ENCODE measurements at places on chromosomes 3 and 15.

- no peak for DNase-seq
These were observed 23.4 kb downstream of the STAC start for GRCh38 chr3:36403661-36404060.

DNA sequence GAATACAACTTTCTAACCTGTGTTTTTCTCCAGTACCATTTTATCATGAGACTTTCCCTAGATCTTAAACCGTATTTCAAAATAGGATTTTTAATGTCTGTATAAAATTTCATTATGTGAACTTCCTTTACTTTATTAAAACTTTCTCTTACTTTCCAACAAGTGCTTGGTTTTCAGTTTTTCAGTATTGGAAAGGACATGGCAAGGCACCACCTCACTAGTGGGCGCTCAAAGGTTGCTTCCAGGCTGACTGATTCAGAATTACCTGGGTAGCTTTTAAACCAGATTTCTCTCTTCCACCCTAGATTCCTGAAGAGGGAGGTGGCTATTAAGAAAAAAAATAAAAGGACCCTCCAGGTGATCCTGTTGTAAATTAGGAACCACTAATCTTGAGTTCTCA, 236.6 kb downstream of the SOX2 start:
- DNase-seq: no peak

DNA sequence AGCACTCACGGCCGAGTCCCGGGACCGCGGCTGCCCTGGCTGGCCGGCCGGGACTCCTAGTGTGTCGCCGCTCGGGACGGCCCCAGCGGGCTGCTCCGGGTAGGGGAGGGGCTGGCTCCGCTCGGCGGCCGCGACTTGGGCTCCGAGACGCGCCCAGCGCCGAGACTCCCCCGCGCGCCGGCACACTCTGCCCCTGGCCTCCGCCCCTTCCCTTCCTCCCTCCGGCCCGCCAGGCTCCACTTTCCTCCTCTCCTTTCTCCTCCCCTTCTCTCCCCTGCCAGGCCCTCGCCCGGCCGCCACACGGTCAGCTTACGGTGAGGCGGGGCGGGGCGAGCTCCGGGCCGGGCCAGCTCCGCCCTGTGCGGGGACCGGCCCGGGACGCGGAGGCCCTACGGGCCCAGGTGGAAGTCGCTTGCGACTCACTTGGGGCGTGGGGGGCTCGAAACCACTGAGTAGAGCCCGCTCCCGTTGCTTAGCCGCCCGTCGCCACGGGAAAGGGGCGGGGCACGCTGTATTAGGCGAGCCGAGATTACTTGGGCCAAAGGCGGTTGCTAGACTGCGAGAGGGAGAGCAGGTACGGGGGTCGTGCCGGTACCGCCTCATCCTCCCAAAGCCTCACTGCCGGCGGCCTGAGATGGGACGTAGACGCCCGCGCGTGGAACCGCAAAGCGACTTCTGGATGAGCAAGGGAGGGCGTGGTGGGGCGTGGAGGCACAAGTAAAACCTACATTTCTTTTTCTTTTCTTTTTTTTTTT, at the start of gene ITGB5:
Gene ITGB5, minus strand, starts transcription at position 189 of the 755 bp plus-strand sequence. CDS start 365 bp downstream, outside the sequence.
- DNase-seq: peak; percentile 61

DNA sequence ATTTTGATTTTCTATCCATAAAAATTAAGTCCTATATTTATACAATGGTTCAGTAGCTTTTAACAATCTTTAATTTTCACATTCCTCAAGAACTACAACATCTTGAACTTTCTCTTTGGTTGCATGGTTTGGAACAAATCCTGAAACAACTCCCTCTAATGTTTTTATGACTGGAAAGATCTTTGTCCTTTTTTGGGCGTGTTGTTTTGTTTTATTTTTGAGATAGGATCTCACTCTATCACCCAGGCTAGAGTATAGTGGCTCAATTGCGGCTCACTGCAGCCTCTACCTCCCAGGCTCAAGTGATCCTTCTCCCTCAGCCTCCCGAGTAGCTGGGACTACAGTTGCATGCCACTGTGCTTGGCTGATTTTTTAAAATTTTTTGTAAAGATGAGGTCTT, 4.0 kb downstream of the STX19 start:
- DNase-seq: no peak

- DNase-seq: no peak
These were observed 66.2 kb downstream of the THRB start for GRCh38 chr3:24428481-24428880.

GRCh38 chr3:154904328-154904727, 175.8 kb upstream of the MME start:
- no peak for DNase-seq

DNA sequence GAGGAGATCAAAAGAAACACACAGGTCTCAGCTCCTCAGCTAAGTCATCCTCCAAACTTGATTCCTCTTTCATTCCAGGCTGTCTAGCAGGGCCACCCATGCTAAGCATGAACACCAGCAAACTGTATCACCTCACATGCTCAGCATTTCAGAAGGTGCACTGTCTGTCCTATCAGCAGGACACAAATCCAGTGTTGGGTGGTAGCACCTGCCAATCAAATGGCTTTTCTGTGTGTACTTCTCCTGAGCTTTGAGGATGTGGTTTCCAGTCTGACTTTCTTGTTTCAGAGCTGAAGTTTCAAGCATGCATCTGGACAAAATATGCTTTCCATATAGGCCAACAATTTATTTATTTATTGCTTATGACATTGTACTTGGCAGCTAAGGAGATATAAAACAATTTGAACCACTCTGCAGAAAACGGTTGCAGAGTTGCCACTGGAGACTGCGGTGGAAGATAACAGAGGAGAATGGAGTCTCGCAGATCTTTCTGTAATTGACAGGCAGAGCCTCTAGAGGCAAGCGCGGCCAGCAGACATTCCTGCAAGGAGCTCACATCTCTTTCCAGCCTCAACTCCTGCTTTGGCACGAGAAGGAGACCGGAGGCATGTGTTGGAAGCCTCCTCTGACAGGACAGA, 167.1 kb upstream of the WNT5A start:
- DNase-seq: no peak

GRCh38 chr15:90871716-90872485, 3.5 kb downstream of the FURIN start:
- DNase-seq: no peak

DNA sequence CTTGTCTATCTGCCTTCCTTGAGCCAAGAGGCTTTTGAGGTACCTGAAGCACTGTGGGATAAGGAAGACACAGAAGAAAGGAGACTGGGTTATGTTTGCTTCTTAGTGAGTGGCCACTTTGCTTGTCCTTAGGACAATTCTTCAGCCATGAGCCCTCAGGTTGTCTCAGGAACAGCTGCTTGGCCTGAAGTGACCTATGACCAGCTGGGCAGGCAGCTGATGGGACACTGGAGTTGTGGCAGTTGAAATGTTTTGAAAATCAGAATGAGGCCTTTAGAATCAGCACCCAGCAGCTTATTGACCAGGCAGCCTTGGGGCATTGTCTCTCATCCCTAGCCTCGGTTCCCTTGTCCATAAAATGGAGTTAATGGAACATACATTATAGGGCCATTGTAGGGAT, 37.0 kb downstream of the RBP2 start:
- no peak for DNase-seq

DNA sequence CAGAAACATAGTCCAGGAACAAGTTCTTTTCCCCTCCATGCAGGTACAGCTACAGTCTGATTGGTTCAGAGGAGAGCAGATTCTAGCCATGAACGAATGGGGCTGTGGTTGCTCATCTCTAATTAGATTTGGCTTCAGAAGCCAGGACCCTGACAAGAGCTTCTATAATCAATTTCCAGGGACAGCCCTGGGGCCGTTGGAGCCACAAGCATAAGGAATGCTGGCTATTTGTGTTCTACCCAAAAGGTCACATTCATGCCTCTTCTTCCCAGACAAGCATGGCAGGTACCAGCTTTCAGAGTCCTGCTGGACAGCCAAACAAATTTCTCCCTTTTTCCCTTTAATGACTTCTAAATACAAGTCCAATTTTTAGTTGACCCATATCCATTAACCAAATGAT, 215.5 kb upstream of the LRTM1 start:
- DNase-seq: no peak

- no peak for DNase-seq
These were observed 59.6 kb upstream of the GOLIM4 start for GRCh38 chr3:168155303-168155702.

GRCh38 chr15:36090286-36090946, 489.0 kb upstream of the CDIN1 start:
- DNase-seq: no peak

DNA sequence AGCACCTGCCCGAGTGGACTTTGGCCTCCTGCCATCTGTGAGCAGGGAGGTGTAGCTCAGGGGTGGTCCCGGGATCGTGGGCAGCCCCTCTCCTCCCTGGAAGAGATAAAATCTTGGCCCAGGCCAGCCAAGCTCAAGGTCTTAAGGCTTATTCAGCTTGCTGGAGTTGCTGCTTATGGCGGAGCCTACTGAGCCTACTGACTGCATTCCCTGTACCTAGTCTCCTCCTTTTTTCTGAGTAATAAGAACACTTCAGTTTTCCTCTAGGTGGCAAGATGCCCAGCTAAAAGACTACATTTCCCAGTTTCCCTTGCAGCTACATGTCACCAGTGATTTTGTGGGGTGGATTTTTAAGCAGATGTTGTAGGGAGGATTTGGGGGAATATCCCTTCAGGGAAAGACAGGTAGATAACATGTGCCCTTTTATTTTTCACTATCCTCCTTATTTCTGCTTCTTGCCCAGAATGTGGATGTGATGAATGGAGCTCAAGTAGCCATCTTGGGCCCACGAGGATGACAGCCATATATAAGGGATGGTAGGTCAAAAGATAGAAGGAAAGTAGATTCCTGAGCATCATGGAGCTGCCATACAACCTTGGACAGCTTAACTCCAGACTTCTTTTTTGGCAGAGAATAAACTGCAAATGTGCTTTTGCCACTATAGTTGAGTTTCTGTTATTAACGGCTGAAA, 41.4 kb upstream of the INSYN1 start:
- DNase-seq: no peak

- DNase-seq: no peak
These were observed 987 bp downstream of the PRTG start for GRCh38 chr15:55741833-55742497.

GRCh38 chr3:88209356-88209755, 59.6 kb downstream of the C3orf38 start:
- DNase-seq: no peak

DNA sequence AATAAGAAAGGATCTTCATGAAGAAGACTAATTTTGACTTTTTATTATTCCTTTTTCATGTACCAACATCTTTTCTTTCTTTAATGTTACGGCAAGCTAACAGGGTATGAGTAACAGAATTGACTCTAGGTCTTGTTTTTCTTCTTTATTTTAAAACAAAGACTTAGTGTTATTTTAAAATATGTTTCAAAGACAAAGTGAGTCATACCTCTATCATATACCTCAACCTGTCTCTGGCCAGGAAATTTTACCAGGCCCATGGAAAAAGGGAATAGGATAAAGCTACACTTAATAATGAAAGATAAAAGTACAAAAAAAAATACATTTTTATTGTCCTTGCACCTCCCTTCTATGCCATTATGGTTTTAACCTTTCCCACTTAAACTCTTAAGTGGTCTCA, 57.4 kb downstream of the ZNF148 start:
- DNase-seq: no peak

DNA sequence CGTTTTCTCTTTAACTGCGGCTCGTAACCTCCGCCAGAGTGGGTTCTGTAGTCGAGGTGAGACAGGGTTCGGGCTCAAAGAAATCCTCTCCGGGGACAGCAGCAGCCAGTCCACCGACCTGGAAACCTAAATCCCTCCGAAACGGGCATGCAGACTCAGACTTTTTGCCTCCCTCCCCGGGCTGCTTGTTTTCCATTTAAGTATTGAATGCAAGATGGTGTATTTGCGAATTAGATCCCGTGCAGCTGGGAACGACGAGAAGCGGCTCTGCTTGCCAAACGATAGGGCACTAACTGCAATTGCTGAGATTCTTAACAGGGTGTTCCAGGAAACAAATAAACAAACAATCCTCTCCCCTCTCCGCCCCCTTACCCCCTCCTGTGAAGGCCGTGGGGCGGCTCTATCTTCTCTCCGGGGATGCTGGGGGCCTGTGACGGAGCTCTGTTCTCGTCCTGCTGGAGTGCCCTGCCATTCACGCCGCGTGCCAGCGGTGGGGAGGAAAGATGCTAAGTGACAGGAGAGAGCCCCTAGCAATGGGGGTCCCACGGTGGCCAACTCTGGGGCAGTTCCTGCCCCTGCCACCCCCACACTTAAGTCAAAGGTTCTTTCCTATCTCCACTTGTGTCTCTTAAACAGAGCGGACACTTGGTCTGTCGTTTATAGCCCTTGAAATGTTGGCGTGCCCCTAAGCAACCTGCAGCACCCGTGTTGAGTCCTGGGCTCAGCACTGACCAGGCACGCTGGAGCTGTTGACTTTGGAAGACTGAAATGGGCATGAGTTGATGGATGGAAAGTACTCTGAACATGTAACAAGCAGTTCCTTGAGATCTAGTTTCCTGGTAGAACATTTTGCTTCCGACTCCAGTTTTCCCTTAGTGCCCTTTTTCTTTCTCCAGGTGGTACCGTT, 1.3 kb upstream of the ETV5 start:
- DNase-seq: no peak

DNA sequence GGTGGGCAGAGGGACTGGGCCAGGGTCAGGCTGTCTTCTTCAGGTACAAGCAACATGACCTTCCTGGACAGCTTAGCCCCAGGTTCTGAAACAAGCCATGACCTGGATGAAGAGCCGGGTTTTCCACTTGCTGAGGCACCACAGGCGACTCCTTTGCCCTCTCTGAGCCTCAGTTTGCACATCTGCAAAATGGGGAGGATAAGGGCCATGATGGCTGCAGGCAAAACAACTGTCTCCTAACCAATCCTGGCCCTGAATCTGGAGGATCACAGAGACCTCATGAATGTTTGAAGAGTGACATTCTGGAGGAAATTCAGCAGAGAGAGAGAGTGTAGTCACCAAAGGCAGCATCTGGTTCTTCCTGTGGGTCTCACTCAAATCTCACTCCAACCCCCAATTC, 8.0 kb downstream of the SLC6A1 start:
- no peak for DNase-seq

DNA sequence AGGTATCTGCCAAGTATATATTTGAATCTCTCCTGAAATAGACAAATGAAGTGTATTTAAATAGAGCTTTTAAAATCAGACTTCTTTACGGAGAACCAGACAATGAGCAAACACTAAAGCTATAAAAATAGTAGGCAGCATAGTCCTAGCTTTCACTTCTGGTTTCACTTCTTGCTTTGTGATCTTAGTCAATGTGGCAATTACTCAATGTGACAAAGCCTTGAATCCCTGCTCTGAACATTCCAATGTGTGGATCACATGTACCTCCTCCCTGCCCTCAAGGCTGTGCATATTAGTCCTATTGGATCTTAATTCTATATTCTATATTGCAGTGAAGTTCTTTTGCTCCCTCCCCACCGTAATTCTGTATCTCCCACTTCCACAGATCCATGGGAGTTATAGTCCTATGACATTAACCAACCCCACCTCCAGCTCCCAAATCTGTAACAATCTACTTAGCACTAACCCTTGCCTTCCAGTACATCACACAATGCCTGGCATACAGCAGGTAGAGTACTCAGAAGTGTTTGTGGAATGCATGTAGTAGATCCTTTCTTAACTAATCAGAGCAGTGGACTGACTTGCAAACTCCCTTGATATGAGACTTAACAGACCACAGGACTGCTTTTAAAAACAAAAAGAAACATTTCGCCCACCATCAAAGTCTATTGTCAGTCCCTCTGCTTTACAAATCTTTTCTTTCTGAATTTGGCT, 24.3 kb upstream of the CP start:
- peak; percentile 26 for DNase-seq
